HCT116 (cell line): ENCODE measurements at places on chromosomes 4 and X. TPM values are rescaled to one million over a fixed set of nuclear protein-coding genes. Genes with fewer than 3 reads are reported as not detected.
A peak's percentile ranks its signal among the peaks of the same experiment; 100 is the strongest.

Gene CT45A2
- not detected for total RNA-seq

Gene AFP
- 1.6 TPM for total RNA-seq

Gene ATP1B4
- not detected for total RNA-seq

Gene MCF2
- 0.15 TPM for total RNA-seq

Gene CPEB2
- total RNA-seq: 1.3 TPM

Gene SNCA
- 1.0 TPM for total RNA-seq

Gene UGT2B17
- not detected for total RNA-seq

Gene FATE1
- total RNA-seq: not detected

Gene TKTL2
- not detected for total RNA-seq

Gene CSAG3
- total RNA-seq: 44.1 TPM

Gene TCEAL1
- not detected for total RNA-seq

Gene ADGRG2
- total RNA-seq: not detected

Gene ADH7
- total RNA-seq: not detected

Gene SPIN2A
- 0.54 TPM for total RNA-seq

Gene HTN1
- total RNA-seq: not detected

Gene SSX2B
- 0.42 TPM for total RNA-seq

Gene RRH
- 0.42 TPM for total RNA-seq

Gene DGAT2L6
- not detected for total RNA-seq

GRCh38 chr4:30720661-30721184, 554 bp downstream of the PCDH7 start:
- no peak for DNase-seq

- DNase-seq: no peak
Measured at GRCh38 chrX:132071254-132071653, 48.2 kb downstream of the STK26 start.

DNA sequence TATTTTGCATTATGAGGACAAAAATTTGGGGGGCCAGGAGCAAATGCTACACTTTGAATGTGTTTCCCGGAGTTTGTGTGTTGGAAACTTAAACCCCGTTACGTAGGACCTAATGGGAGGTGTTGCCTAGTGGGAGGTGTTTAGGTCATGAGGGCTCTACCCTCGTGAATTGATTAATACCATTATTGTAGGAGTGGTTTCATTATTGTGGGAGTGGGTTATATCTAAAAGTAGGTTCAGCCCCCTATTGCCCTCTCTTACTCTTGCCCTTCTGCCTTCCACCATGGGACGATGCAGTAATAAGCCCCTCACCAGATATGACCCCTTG, 15.5 kb downstream of the UBA6 start:
- DNase-seq: no peak

DNA sequence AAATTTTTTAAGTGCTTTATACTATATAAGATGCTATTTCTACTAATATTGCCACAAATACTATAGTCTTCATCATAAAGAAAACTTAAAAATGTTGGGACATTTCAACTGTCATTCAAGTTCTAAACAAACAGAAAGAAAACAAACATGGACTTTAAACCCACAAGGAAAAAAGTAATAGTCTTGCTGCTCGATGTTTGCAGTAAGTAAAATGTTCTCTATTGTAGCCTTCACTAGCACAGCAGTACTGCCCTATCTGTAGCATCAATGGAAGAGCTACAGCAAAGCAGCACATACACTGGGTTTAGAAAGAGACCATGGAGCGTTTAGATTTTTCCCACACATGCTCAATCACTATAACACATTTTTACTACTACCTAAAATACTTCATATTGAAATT, 146.8 kb downstream of the KLHL13 start:
- DNase-seq: no peak

- peak; percentile 47 for DNase-seq
Measured at GRCh38 chrX:41779030-41779564, 55.1 kb downstream of the GPR82 start.

DNA sequence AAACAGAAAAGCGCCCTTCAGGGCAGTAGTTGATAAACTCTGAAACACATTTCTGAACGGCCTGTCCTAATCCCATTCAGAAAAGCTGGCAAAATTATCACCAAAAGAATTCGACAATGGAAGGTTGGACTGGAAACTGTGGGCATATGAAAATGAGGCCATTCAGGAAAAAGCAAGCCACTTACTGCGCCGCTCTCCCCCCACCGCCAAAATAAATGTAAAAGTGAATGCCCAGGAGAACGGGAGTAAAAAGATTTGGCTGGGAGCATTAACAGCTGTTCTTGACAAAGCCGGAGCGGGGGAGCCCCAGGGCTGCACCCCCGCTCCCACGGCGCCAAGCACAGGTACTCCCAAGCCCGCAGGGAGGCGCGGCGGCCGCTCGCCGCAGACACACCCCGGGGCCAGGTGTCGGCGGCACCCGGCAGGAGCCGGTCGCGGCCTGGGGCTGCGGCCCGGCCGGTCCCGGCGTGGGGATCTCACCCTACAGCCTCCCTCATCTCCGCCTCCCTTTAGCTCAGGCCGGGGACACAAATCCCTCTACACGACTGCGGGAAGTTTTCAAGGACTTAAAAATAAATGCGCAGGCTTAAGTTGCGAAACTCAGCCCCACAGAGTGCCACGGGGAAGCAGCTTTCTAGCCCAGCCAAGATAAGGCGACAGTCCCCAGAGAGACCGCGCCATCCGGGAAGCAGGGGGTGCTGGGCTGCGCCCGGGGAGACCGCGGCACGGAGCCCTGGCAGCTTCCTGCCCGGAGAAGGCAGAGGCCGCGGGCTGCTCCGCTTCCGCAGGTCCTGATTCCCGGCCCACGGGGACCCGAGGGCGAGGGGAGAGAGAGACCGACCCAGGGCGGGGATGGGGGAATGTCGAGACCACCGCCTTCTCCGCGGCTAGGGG, 593 bp downstream of the SH3RF1 start:
- DNase-seq: no peak

DNA sequence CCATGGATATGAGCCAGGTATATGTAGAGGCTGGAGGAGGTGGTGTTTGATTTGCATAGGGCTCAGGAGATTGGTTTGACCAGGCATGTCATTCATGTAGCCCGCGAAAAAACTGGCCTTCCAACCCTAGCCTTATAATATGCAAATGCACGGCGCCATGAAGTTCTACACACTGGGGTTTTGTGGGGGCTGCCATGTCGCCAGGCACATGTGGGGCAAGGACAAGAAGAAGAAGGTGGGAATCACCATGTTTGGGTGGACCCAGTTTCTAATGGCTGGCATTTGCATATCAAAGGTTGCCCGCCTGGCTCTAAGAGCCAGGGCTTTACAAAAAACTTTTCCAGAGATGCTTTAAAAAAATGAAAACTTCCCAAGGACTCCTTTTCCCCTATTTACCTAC, 1251.0 kb downstream of the PCDH18 start:
- no peak for DNase-seq

- DNase-seq: no peak
Measured at GRCh38 chr4:26163425-26164362, 157.1 kb upstream of the RBPJ start.

- no peak for DNase-seq
Measured at GRCh38 chrX:39730662-39731329, 367.0 kb downstream of the BCOR start.

- DNase-seq: no peak
Measured at GRCh38 chrX:33086886-33087285, 124.5 kb downstream of the DMD start.

- DNase-seq: no peak
Measured at GRCh38 chr4:76782837-76783236, 115.1 kb downstream of the SOWAHB start.

DNA sequence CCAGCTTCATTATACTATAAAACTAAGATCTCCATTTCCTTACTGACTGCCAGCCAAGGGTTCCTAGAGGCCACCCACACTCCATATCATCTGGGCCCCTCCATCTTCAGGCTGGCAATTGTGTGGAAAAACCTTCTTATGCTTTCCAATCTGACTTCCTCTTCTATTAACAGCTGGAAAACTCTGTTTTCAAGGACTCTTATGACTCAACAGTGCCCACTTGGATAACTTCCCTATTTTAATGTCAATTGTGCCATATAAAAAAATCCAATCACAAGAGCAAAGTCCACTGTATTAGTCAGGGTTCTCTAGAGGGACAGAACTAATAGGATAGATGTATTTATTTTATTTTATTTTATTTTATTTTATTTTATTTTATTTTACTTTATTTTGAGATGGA, 41.0 kb upstream of the CPEB2 start:
- DNase-seq: no peak

- no peak for DNase-seq
Measured at GRCh38 chrX:135194684-135195083, 23.5 kb upstream of the CT55 start.

- DNase-seq: no peak
Measured at GRCh38 chr4:86178211-86178610, 181.6 kb downstream of the MAPK10 start.

- no peak for DNase-seq
Measured at GRCh38 chr4:74308215-74308614, at the start of gene EPGN. TSS of gene EPGN (plus strand) at chr4:74308470. CDS start at chr4:74308534, 64 bp downstream.

DNA sequence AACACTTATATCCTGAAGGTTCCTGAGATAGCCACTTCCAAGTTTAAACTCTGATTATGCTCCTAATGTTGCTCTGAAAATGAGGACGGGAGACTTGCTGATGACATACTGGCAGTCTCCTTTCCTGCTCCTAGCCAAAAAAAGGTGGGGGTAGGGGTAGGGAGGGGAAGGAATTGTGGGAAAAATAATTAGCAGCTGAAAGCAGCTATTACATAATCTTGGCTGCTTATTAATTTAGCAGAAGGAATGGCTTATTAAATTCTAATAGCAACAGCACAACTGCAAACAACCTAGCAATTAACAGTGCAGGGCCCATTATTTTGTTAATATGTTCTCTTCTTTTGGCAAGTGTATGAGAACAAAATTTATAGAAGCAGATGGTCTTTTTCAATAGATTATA, 2.0 kb upstream of the AP1S2 start:
- no peak for DNase-seq

DNA sequence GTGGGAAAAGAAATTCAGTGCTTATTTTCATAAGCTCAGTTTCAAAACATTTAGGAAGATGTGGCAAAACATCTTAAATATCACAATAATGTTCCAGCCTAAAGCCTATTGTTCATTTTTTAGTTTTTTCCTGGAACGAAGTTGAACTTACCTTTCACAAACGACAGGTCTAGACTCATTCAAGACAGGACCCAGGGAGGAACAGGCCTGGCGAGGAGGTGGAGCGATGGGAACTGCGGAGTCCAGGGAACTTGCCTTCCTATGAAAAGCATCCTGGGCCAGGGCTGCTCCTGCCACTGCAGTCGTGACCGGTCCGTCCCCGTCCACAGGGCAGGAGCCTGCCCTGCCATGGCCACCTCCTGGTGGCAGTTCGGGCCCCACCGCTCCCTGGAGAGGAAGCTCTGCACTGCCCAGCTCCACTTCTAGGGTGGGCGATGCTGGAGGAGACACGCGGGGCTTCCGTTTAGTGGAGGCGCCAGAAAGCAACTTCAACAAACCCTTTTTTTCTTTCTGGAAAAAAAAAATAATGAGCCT, 96.7 kb upstream of the CBR4 start:
- no peak for DNase-seq

DNA sequence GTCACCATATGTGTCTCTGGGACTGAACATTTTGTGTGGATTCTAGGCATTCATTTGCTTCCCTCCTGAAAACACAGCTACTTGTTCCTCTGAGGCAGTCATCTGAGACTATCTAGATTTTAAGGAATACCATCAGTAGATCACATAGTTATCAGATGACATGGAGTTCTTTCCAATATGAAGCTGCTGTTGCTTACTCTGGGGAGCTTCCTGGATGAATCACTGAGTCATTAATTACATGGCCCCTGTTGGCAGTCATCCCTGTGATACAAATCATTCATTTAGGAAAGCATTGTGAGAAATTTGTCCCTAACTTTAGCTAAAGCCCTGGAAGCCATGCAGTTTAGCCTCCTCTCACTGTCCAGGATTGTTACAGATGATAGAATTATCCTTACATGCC, 98.2 kb upstream of the ARSJ start:
- DNase-seq: peak; percentile 26

- no peak for DNase-seq
Measured at GRCh38 chr4:174281182-174281737, 2.2 kb downstream of the FBXO8 start.

DNA sequence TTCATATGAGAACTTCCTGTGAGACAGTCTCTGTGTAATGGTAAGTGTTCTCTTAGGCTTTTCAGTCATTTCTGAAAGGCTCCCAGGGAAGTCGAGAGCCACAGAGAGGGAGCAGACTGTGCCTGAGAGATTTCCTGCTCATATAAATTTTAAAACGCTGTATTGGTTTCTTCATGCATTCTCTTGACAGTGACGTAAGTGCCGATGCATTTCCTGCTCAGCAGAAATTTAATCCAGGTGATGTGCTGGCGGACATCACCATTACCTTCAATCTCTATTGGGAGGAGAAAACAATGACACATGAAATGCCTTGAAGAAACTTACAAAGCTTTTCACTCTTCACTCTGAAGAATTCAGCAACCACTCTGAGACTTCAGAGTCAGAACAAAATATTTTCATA, 383.6 kb downstream of the BMPR1B start:
- DNase-seq: no peak

GRCh38 chr4:180423712-180424057, 1819.5 kb upstream of the TENM3 start:
- no peak for DNase-seq

- DNase-seq: no peak
Measured at GRCh38 chr4:52555356-52555716, 103.8 kb downstream of the USP46 start.

GRCh38 chrX:102085706-102086105, 39.8 kb upstream of the TCEAL2 start:
- no peak for DNase-seq

DNA sequence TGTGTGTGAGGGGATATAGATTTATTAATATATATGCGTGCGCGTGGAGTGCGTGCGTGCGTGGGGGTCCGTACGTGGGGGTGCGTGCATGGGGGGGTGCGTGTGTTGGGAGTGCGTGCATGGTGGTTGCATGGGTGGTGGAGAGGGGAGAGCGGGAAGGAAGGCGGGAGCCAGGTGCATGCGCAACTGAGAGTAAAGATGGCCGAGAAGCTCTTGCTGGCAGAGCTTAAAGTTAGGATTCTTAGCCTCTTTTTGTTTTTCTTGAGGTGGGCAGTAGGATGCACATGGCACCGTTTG, 45.8 kb downstream of the TEX13B start:
- no peak for DNase-seq

GRCh38 chr4:159045321-159045720, 57.6 kb upstream of the RAPGEF2 start:
- no peak for DNase-seq

DNA sequence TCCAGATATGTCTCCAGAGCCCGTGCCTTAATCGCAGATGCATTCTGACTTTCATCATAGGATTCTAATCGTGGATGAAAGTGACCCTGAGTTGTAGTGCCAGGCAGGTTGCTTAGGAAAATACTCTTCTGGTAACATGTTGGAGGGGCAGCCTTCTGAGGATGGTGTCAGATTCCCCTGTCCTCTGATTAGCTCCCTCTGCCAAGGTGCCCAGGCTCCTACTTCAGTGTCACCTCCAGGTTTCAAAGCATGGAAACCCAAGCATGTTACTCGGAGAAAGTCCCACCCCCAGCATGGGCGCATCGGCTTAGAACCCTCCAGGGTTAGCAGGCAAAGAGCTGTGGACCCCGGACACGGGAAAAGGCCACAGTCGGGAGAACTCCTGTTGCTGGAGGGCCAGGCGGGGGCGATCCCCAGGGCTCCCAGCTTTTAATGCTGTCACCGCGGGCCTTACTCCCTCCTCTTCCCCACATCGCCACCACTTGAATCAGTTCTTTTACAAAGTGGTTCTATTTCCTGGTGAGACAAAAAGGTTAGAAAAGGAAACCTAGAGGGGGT, 44.5 kb downstream of the TRIM2 start:
- DNase-seq: no peak

GRCh38 chr4:55125087-55125721, at the start of gene KDR:
TSS of gene KDR (minus strand) at chr4:55125595. CDS start at chr4:55125293, 302 bp downstream.
- DNase-seq: no peak

GRCh38 chr4:138553001-138553845, 311.1 kb upstream of the SLC7A11 start:
- DNase-seq: no peak
